NCI-H1930 (cell line): ENCODE measurements at places on chromosomes 7 and 10.

- peak; percentile 43 for DNase-seq
These were observed 411.9 kb downstream of the GRM8 start for GRCh38 chr7:126840869-126841268.

GRCh38 chr7:69803699-69804516 lies 205.6 kb downstream of the AUTS2 start:
- peak; percentile 54 for DNase-seq

- no peak for DNase-seq
These were observed 14.1 kb downstream of the ZWINT start for GRCh38 chr10:56346845-56347415.

- no peak for DNase-seq
These were observed 22.7 kb downstream of the FAM53B start for GRCh38 chr10:124721330-124722045.

GRCh38 chr10:96541921-96542320 lies 28.2 kb upstream of the TLL2 start:
- DNase-seq = no peak

GRCh38 chr10:70055550-70055949 lies 2.9 kb downstream of the MACROH2A2 start:
- DNase-seq = no peak

- DNase-seq = no peak
These were observed 114.4 kb upstream of the CREB5 start for GRCh38 chr7:28297801-28298459.

GRCh38 chr10:17951868-17952371 lies at the start of gene SLC39A12:
SLC39A12 (plus strand) TSS chr10:17951918; CDS start chr10:17953277, 1,359 bp downstream.
- no peak for DNase-seq

- no peak for DNase-seq
These were observed 354.1 kb downstream of the TNS3 start for GRCh38 chr7:47227762-47228177.

- no peak for DNase-seq
These were observed 124.8 kb downstream of the MPP7 start for GRCh38 chr10:28177944-28178637.

GRCh38 chr7:69994886-69995542 lies 396.7 kb downstream of the AUTS2 start:
- DNase-seq = peak; percentile 83

DNA sequence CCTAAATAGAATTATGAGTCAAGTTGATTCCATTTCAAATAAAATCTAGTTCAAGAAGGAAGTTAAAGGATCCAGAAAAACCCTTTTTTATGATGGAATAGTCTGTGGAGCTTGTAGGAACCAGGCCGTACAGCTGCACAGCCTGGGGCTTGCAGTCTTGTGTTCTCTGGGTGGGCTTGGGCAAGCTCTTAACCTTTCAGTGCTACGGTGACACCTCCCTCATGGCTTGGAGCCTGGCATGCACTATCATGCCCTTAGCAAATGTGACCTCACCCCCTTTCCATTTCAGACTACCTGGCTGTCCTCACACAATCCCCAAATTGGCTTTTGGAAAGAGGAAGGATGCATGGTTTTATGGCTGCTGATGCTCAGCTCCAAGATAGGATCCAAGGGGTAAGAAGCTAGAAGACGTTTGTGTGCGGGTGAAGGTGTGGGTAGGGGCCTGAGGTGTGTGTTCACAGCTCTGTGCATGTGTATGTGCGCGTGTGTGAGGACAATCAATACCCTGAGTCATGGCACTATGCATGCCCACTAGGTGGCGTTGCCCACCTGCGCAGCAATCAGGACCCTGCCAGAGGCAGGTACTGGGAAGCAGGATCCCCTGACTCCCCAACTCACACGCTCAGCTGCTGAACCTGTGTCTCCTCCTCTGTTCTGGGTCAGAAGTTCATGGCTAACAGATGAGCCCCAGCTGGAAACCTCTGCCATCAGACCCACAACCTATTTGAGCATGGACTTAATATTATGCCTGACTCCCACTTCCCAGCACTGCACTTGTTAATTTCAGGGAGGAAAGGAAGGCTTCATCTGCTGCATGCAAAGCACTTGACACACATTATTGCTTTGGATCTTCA lies 113.4 kb downstream of the PTPN20 start:
- no peak for DNase-seq

DNA sequence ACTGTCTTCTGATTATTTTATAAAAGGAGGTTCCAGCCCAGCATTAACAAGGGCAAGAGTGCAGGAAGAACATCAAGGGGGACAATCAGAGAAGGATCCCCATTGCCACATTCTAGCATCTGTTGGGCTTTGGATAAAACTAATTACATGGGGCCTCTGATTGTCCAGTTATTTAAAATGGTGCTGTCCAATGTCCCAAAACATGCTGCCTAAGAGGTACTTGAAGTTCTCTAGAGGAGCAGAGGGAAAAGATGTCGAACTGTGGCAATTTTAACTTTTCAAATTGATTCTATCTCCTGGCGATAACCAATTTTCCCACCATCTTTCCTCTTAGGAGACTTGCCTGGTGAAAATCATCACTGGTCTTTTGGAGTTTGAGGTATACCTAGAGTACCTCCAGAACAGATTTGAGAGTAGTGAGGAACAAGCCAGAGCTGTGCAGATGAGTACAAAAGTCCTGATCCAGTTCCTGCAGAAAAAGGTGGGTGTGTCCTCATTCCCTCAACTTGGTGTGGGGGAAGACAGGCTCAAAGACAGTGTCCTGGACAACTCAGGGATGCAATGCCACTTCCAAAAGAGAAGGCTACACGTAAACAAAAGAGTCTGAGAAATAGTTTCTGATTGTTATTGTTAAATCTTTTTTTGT lies 2.3 kb downstream of the IL6 start:
- DNase-seq = no peak

- no peak for DNase-seq
These were observed 74.1 kb downstream of the NRBF2 start for GRCh38 chr10:63206997-63207811.

DNA sequence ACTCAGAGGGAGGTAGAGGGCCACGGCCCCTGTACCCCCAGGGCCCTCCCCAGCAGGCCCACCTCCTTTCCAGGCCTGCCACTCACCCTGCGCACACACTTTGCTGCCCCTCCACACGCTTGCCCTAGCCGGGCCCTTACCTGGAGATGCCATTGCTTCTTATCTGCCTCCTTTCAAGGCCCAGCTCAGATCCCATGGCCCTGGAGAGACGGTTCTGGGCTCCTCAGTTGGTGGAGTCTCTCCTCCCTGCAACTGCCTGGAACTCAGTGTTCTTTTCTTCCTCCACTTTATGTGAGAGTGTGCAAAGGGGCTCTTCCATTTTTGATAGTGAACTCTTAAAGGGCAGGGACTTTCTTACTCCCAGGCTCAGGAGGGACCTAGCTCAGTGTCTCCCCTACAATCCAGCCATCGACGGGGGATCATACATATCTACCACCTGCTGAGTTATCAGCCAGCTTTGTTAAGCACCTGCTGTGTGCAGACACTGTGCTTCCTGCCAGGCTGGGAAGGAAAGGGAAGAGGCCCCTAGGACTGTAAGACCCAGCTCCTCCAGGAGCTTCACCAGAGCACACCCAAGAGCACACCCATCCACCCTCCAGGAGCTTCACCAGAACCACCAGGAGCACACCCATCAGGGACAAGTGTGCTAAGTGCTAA lies 89.3 kb upstream of the MACROH2A2 start:
- no peak for DNase-seq

DNA sequence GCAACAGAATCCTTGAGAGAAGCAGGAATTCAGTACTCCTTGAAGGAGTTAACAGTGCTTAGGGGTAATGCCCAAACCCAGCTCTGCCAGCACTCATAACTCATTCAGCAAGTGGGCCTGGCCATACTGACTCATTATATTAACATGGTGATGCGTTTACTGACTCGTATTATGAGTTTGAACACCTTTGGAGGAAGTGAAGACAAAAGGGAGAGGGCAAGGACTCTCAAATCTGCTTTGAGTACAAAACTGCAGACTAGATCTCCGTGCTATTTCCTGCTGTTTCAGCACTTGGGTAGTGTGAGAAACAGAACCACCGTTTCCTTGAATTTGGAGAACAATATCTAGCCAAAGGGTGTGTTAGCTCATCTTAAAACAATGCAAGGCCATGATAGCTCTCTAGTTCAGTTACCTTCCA lies 30.8 kb downstream of the SLC16A9 start:
- DNase-seq = no peak

GRCh38 chr7:104978460-104978859 lies 35.5 kb upstream of the KMT2E start:
- no peak for DNase-seq

GRCh38 chr7:12531784-12532183 lies 38.7 kb upstream of the SCIN start:
- no peak for DNase-seq

DNA sequence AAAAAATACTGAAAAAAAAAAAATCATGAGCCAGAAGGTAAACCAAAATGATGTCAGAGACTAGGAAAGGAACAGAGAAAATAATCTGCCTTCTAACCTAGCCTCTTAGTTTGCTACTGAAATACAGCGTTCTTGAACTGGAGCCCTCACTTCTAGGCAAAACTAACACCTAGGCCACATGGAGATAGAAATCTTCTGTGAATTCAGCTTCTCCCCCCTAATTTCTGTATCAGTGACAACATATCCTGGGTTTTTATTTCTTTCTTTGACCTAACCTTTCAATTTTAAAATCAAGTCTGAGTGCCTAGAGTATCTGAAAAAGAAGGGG lies 100.1 kb upstream of the GLCCI1 start:
- no peak for DNase-seq

- DNase-seq = no peak
These were observed 9.5 kb upstream of the FRA10AC1 start for GRCh38 chr10:93711891-93712290.

DNA sequence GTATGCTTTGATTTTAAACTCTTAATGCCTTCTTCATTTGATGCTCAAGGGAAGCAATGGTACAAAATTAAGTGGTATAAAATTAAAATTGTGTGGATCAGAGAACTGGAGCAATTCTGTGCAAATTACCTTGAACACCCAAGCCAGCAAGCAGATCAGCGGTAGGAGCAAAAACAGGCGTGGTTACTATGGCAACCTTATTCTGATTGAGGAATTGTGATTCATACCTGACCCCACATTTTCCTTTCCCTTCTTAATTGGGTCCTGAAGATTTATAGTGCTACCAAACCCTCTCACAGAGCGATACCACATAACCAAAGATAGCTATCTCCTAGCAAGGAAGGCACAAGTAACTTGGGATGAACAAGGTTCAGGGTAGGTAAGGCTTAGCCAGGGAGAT lies 72.5 kb upstream of the FZD1 start:
- no peak for DNase-seq

DNA sequence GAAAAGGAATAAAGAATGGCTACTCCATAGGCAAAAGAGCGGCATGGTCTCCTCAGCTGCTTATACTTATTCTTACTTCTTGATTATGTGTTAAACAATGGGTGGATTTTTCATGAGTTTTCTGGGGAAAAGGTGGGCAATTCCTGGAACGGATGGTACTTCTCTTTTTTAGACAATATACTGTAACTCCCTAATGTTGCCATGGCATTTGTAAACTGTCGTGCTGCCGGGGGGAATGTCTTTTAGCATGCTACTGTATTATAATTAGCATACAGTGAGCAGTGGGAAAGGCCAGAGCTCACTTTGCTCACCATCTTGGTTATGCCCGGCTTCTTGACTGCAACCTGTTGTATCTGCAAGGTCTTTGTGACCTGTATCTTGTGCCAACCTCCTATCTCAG lies 372.1 kb upstream of the AKR1E2 start:
- no peak for DNase-seq

GRCh38 chr7:138720286-138720685 lies 19.1 kb upstream of the SVOPL start:
- no peak for DNase-seq

GRCh38 chr10:110241841-110242240 lies 34.4 kb downstream of the MXI1 start:
- DNase-seq = no peak

GRCh38 chr10:131453721-131454634 lies 142.5 kb upstream of the TCERG1L start:
- DNase-seq = no peak

GRCh38 chr10:43287056-43288007 lies 20.5 kb upstream of the RASGEF1A start:
- DNase-seq = no peak

- no peak for DNase-seq
These were observed 41.5 kb upstream of the PIK3CG start for GRCh38 chr7:106823631-106824030.

DNA sequence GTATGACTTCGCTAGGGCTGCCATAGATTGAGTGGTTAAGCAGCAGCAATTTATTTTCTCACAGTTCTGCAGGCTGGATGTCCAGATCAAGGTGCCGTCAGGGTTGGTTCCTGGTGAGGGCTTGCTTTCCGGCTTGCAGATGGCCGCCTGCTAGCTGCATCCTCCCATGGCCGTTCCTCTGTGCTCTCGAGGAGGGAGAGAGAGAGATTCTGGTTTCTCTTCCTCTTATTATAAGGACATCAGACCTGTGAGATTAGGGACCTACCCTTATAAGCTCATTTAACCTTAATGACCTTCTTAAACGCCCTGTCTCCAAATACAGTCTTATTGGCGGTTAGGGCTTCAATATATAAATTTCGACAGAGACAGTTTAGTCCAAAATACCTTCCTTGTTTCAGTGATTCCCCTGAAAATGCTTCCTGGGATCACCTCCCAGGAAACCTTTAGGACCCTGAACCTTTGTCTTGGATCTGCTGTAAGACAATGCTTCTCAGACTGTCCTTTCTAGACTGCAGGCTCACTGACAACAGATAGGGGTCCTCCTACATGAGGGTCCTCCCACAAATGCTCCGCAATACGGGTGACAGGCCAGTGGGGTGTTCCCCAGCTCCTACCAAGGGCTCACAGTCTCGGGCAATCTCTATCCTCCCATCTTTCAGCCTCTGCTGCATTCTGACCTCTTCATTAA lies 82.5 kb upstream of the BAIAP2L1 start:
- DNase-seq = no peak

DNA sequence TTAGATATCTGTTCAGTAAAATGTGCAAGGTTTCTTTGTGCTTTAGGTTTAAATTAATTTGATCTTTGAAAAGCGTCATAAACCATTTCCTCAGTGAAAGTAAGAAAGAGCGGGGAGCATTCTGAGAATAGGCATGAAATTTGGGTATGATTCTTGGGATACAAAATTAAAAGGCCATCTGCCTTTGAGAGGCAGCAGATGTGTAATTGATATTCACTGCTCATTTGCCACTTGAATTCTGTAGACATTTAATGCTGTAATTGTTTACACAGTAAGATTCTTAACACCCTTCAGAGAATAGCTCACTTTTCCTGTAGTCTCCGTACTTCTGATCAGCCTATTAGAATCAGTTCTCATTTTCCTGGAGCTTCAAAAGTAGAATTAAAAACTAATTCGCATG lies 18.7 kb downstream of the FRMD4A start:
- no peak for DNase-seq
